ENCODE measurements at places on chromosomes 12 and 14.

- DNase-seq, result no peak
Measured at GRCh38 chr12:108518101-108518715, 3.1 kb downstream of the FICD start.

DNA sequence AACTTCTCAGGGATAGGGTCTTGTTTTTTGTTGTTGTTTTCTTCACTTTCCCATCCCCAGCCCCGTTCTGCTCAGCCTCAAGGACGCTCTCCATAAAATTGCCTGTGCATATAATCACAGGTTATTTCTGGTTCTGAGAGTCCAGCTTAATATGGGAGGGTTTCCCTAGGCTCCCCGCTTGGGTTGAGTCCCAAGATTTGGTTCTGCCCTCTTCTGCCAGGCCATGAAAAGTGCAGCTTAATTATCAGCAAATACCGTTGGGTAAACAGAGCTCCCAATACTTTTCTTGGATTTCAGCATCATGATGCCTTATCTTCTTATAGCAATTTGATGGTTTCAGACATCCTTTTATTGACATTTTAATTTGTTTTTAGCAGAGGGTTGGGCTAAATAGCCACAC is 75.6 kb downstream of the GRIN2B start:
- no peak for DNase-seq

GRCh38 chr14:99671235-99672224 is 12.6 kb upstream of the CYP46A1 start:
- no peak for DNase-seq

- no peak for DNase-seq
Measured at GRCh38 chr14:93090826-93091555, 24.7 kb downstream of the ITPK1 start.

GRCh38 chr12:88520436-88520820 is 59.8 kb downstream of the KITLG start:
- DNase-seq, result no peak

DNA sequence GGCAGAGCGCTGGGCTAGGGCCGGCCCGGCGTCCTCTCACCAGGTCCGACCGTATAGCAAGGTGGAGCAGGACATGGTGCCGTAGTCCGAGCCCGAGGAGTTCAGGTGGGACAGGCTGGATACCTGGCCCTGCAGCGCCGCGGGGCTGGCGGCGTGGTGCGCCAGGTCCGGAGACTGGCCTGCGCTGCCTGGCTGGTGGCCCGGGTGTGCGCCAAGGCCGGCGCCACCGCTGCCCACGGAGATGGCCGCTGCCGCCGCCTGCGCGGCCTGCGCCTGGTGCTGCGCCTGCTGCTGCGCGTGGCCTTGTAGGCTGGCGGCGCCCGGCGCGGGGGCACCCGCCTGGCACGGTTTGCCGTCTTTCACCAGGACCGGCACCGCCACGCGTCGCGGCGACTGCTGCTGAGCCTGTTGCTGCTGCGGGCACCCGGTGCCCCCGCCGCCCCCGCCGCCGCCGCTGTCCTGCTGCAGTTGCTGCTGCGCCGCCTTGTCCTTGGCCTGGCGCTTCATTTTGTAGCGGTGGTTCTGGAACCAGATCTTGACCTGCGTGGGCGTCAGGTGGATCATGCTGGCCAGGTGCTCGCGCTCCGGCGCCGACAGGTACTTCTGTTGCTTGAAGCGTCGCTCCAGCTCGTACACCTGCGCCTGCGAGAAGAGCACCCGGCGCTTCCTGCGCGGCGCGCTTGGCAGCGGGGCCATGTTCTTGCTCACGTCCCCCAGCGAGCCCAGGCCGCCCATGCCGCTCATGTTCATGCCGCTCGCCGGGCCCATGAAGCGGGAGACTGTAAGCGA is 2.6 kb downstream of the NKX2-1 start:
- DNase-seq, result no peak

- no peak for DNase-seq
Measured at GRCh38 chr14:65001723-65002122, 15.0 kb downstream of the FNTB start.

GRCh38 chr12:123591702-123592481 is 7.5 kb downstream of the TMED2 start:
- no peak for DNase-seq

- no peak for DNase-seq
Measured at GRCh38 chr12:71456316-71456715, 16.7 kb downstream of the LGR5 start.

- DNase-seq, result no peak
Measured at GRCh38 chr14:70597731-70598130, 2.7 kb downstream of the MED6 start.

- no peak for DNase-seq
Measured at GRCh38 chr14:56892959-56893358, 82.7 kb upstream of the OTX2 start.

Data from CD4-positive, alpha-beta T cell treated with Interleukin-4 for 1 hour (primary cell).